Calu3 (cell line): ENCODE measurements at places on chromosomes 3 and 15.

- no peak for DNase-seq
Observed at GRCh38 chr3:15271030-15271429, 61.4 kb downstream of the SH3BP5 start.

- DNase-seq = no peak
Observed at GRCh38 chr3:132784502-132785025, 62.4 kb upstream of the NPHP3 start.

GRCh38 chr3:195913382-195913781 lies 5.0 kb upstream of the TNK2 start:
- DNase-seq = no peak

DNA sequence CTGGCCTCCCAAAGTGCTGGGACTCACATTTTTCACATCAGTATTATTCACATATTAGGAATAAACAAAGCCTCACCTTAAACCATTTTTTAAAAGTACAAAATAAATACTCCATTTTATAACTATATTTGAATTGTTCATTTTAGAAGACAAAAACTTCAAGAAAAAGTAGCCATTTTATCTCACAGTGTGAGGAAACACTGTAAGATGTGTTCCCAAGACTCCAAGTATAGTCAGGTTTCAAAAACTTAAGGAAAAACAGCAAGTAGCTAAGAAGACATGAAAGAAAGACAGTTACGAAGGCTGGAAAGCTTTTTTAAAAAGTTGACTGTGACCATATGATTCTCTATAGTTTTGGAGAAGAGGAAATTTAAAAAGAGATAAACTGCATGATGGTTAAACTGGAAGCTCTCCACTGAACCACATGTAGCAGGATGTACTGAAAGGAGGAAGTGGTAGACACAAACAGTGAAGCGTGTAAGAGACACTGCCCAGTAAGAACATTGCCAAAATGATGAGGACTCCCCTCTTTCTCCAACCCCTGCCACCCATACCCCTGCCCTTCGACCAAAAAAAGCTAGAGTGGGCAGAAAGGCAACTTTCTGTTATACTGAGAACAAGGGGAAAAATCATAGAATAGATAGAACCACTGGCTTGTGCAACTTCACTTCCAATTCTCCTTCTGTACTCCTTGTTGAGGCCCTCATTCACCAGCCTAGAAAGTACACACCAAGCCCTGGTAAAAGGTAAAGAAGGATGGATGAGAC lies 6.2 kb upstream of the TMF1 start:
- DNase-seq = no peak

- no peak for DNase-seq
Observed at GRCh38 chr3:42511736-42512135, 9.3 kb downstream of the VIPR1 start.

DNA sequence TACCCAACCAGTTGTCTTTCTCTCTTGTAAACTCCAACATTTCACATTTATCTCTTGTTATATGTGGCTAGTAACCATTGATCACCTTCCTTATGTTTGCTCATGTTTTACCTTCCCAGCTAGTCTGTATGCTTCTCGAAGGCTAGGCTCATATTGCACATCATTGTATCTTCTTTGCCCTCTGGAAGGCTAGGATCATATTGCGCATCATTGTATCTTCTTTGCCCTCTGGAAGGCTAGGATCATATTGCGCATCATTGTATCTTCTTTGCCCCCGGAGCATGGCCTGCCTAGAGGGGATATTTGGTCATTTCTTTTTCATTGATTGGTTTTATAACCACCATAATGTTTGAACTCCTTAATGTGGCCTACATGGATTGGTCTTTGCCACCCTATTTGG lies 39.4 kb upstream of the ATP13A3 start:
- no peak for DNase-seq
